ENCODE measurements at places on chromosomes 1 and 21.

DNA sequence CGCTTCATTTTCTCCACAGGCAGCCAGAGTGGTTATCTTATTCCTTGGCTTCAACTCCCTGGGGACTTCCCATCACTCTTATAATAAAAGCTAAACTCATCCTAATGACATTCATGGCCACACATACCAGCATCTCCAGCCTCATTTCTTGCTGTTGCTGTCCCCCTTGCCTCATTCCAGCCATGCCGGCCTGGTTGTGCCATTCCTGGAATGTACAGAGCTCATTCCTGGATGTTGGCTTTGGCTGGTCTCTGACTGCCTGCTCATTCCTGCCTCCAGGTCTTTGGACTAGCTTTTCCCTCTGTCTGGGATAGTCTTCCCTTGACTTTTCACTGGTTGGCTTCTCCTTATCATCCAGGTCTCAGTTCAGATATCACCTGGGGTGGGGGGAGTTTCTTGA, 2.4 kb upstream of the PEF1 start:
- DNase-seq: no peak

DNA sequence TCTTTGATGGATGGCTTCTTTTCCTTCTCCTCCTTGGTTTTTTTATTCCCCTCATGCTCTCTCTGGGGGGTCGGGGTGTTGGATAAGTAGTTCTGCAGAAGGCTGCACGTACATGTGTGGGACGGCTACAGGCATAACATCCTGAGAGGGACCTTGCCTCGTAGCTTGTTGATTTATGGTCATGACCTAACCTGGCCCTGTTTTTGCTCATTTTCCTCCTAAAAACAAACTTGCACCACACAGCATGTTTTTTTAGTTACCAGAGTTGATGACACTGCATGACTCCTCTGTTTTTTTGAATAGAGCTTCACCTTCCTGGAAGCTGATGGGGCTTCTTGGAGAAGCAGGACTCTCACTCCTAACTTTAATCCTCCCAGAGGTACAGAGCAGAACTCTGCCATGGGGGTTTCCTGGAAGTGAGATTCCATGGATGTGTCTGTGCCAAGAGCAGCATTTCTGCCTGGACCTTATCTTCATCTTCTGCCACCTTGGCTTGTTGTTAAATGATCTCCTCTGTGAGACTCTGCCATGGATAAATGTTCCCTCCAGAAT, 114.7 kb downstream of the PAPPA2 start:
- no peak for DNase-seq

- peak; percentile 15 for DNase-seq
Observed at GRCh38 chr1:31583995-31584868, 7.9 kb downstream of the TINAGL1 start.

GRCh38 chr1:193179094-193179493, 7.3 kb downstream of the B3GALT2 start:
- no peak for DNase-seq

GRCh38 chr1:86263101-86263500, 106.5 kb upstream of the COL24A1 start:
- DNase-seq: no peak

GRCh38 chr1:6142036-6142621, 38.0 kb downstream of the CHD5 start:
- no peak for DNase-seq

DNA sequence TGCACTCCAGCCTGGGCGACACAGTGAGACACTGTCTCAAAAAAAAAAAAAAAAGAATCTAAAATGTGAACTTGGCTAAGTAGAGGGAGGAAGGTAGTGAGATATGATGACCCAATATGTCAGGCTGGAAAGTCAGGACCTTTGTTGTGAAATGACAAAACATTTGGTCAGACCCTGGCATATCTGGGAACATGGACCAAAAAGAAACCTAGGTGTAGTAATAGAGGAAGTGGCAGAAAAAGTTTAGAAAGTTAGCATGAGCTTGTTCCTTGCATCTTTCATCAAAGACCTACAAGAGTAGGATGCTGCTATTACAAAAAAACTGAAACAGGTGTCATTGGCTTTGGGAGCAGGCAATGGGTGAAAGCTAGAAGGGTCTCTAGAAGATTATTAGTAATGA, 7.3 kb upstream of the S100A3 start:
- no peak for DNase-seq

DNA sequence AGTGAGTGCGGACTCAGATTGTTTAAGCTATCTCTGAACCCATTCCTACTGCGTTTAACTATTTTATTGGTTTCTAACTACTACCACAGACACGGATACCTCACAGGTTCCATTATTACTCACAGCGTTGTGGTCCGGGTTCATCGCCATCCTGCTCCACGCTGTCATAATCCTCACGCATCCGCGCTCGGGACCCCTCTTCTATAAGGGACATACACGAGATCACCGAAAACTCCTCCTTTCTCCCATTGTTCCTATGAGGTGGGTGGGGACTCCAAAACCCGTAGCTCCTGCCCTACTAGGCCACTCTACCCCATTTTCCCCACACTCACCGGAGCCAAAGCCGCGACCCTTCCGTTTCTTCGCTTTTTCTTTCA, 610 bp downstream of the RBM8A start:
- peak; percentile 53 for DNase-seq

- DNase-seq: no peak
Observed at GRCh38 chr1:225523263-225523950, 95.6 kb upstream of the LBR start.

- DNase-seq: no peak
Observed at GRCh38 chr1:5638582-5638981, 353.6 kb downstream of the NPHP4 start.

GRCh38 chr1:233045588-233045987, 95.2 kb downstream of the NTPCR start:
- no peak for DNase-seq

DNA sequence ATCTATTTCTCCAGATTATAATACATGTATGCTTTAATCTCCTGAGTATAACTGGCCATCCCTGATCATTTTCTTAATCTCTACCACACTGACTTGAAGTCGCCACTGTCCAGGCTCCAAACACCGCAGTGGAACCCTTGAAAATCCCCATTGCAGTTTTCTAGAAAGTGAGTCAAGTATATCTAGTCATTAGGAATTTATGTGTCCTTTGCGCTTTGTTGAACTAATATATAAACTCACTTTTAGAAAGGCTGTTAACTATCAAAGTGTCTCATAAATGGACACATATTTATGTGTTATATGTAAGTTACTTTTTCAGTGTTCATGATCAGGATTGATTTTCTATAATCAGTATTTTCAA, 211.5 kb downstream of the PATJ start:
- no peak for DNase-seq

DNA sequence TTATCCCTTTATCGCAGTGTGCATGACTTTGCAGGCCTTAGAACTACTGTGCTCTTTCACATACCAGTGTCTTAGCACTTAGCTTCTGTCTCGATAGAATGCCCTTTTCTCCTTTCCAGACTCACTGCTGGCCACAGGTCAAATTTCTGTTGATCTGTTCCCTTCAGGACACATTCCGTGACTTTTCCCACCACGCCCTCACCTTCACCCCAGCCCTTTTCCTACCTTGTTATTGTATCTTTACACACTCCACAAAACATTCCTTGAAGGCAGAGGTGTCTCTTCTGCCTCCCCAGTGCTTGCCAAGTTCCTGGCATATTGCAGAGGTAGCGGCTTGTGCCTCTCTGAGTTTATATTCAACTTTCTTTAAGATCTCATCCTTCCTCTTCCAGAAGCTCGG, 3.7 kb upstream of the IGSF9 start:
- DNase-seq: no peak

DNA sequence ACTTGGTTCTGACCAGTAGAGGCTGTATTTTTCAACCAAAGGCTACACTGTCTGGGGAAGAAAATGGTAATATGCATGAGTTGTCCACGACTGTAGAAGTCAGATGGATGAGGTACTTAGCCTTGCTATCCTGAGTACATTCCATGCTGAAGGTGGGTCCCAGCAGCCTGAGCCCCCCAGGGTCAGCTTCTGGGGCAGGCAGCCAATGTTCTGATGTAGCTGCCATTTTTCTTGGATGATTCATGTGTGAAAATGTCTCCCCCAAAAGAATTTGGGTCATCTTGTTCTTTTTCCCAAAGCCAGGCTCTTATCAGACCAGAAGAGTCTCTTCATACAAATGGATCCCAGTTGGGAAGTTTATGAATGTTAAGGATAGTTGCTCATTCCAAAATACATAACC, 172.2 kb upstream of the UBE2U start:
- DNase-seq: no peak

- DNase-seq: no peak
Observed at GRCh38 chr1:197062692-197063091, 4.4 kb downstream of the F13B start.

DNA sequence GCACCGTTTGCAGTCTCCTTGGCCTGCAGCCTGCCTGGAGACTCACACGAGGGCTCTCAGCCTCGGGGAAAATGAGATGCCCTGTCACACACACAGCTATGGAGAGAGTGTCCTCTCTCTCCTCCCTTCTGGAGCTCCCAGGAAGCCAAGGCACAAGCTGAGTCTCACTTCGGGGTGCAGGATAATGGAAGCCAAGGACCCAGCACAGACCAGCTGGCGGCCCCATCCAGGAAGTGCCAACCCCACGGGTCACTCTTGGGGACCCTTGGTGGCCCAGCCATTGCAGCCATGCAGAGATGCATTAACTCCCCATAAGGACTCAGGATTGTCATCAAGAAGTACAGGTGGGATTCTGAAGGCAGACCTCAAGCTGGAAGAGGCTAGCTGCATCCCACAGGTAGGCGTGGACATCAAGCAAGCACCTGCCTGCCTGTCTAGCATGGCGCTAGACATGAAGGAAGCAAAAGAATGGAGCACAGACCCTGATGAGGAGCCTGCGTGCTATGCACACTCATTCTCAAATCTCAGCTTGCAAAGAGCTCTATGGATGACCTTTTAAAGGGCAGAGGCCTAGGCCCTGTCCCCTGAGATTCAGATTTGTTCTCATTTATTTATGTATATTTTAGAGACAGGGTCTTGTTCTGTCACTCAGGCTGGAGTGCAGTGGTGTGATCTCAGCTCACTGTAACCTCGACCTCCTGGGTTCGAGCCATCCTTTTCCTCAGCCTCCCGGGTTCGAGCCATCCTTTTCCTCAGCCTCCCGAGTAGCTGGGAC, 49.9 kb downstream of the IRF2BP2 start:
- DNase-seq: no peak

DNA sequence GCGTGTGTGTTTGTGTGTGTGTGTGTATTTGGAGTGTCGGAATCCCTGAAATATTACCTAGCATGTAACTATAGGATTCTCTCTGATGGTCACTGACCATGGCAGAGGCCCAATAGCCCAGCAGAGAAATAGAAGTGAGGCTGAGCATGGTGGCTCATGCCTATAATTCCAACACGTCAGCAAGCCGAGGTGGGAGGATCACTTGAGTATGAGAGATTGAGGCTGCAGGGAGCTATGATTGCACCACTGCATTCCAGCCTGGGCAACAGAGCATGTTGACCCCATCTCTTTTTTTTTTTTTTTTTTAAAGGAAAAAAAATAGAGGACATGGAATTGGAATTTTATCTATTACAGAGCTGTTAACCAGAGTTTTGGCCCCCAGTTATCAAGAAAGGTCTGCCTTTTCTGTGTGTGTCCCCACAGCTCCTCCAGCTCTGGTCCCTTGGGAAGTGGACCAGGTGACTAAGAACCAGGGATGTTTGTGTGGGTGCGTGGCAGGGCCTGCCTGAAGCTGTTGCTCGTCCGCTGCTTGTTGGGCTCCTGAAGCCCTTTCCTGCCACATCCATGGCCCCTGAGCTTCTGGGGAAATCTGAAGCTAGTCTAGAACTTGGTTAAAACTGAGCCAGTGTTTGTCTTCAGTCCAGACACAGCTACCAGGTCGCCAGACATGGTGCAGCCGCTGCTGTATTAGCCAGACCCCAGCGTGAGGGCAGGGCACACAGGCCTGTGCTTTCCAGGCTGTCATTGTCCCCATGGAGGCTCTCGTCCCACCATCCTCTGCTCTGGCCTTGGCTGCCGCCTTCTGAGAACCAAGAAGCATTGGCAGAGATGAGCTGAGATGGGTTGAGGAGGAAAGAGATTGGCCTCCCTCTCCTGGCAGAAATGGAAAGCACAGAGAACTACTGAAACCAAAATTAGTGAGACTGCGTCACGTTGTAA, 25.5 kb downstream of the CAPN9 start:
- no peak for DNase-seq

DNA sequence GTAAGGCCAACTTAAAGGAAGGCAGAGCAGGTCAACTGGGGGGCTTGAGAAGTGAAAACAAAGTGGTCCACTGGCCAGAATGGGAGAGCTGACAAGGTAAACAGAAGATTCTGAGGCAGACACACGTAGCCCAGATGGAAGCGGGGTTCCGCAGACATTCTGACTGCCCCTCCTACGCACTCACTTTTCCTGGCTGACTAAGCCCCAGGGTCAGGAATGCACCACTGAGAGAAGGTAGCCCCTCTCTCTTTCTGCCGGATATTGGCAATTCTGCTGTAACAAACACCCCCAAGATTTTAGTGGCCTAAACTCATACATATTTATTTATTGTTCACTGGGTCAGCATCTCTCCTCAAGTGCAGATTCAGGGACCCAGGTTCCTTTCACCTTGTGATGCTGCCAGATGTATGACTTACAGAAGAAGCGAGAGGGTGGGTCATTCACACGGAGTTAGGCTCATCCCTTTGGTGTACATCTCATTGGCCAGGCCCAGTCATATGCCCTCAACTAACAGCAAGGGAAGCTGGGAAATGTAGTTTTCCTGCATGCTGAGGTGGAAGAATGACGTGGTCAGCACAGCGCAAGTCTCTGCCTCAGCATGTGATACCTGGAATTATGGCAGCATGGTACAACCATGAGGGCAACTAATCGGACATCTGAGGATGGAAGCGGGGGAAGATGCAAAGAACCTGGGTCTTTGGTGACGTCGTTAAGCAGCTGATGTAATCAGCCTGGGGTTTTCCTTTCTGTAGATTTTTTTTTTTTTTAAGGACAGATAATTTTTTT, 43.4 kb upstream of the MRPS6 start:
- no peak for DNase-seq

GRCh38 chr1:5620418-5620817, 371.8 kb downstream of the NPHP4 start:
- DNase-seq: no peak

GRCh38 chr1:9561429-9561828, 22.2 kb downstream of the SLC25A33 start:
- DNase-seq: peak; percentile 39

- no peak for DNase-seq
Observed at GRCh38 chr1:178237121-178237520, 143.2 kb downstream of the RASAL2 start.

DNA sequence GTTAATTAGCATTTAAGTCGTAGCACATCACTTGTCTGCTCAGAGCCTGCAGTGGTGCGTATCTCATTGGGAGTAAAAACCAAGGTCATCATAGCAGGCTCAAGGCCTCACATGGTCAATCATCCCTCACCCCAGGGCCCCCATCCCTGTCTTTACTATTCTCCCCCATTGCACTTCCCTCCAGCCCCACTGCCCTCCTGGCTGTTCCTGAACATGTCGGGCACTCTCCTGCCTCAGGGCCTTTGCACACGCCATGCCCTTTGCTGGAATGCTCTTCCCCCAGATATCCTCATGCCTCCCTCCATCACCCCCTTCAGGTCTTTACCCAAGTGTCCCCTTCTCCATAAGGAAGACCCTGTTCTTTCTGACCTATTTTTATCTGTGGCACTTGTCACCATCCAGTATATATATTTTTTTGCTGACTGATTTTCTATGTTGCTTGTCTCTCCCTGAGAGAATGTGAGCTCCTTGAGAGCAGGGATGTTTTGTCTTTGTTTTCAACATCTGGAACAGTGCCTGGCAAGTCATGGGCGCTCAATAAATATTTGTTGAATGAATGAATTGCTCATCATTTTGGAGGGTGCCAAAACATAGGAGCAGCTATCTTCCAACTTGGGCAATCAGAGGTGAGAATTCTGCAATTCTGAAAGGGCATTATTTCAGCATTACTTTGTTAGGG, 74.1 kb upstream of the POU3F1 start:
- no peak for DNase-seq

Measured in NCI-H345 (cell line).